ENCODE measurements at places on chromosomes 6 and 20.

DNA sequence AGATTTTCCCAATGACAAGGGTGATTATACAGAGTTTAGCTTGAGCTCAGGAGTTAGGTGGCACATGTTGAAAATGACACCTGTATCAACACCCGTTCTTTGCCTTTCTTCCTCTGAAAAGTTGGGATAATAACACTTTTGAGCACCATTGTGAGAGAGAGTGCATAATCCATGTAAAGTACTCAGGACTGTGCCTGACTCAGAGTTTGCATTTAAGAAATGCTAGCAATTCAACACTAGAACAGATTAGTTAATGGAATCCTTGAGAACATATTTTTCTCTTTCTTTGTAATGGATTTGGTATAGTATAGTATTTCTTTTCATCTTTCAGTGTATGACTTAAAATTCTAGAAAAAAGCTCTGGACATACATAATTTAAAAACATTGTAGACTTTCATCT lies 449.2 kb downstream of the GJA1 start:
- DNase-seq, result no peak

- DNase-seq, result no peak
These were observed 12.9 kb downstream of the TGM2 start for GRCh38 chr20:38152175-38152620.

DNA sequence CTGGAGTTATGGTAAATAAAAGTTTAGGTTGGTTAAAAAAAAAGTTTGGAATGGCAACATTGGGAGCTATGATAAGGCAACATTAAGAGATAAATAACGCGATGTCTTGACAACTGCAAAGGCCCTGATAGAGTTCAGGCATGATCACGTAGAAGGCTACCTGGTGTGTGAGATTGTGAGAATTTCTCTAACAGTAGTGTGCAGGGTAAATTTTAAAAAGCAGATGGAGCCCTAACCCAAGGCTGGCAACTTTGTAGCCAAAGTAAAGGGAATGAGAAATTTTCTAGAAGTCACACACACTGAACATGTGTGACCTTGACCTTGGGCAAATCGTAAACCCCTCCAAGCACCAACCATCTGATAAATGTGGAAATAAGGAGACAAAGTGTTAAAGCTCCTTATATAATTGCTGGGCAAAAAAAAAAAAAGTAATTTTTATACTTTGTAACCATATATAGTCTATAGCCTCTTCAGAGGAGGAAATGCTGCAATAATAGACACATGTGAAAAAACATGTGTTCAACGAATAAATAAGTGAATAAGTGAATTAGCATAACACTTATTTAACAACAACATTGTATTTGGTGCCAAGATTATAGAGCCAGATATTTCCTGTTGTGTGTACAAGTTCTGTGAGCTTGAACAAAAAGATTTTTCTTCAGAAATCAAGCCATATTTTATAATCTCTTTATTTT lies 18.2 kb downstream of the KCNQ5 start:
- DNase-seq, result no peak

DNA sequence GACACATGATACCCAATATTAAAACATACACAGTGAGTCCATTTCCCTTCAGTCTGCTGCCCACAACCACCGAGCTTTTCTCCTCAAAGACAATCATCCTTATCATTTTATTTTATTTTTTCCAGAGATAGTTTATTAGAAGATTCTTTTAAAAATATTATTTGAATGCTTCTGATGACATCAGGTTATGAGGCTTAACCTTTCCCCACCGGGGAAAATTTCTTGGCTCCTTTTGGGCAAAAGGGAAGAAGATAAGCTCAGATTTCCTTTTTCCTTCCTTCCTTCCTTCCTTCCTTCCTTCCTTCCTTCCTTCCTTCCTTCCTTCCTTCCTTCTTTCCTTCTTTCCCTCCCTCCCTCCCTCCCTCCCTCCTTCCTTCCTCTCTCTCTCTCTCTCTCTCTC lies 149.5 kb upstream of the CITED2 start:
- no peak for DNase-seq

GRCh38 chr6:4459032-4459431 lies 317.2 kb upstream of the CDYL start:
- DNase-seq, result no peak

DNA sequence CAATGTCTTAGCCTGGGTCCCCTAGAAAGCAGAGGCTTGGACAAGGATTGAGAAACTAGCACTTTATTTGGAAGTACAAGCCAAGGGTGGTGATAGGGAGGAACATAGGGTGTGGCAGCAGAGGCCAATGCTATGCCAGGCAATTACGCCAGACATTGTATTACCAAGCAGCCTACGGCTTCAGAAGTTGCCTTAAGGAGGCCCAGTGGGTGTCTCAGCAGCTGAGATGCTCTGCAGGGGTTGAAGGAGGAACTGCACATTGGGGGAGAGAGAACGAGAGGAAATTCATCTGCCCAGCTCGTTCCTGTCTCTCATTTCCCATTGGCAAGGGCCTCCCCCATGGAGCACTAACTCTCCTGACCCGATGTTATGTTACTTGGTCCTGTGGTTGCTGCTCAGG lies 859 bp downstream of the C20orf202 start:
- no peak for DNase-seq

DNA sequence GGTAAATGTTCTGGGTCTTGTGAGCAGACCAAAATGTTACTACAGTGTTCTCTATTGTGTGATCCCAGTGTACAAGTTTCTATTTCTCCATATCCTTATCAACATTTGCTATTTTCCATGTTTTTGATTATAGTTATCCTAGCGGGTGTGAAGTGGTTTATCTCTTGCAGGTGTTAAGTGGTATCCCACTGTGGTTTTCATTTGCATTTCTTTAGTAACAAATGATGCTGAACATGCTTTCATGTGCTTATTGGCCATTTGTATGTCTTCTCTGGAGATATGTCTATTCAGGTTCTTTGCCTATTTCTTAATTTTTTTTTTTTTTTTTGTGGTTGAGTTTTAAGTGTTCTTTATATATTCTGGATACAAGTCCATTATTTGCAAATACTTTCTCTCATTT lies 35.5 kb downstream of the NSFL1C start:
- no peak for DNase-seq

- DNase-seq, result no peak
These were observed 579.6 kb upstream of the MAP3K7 start for GRCh38 chr6:91166271-91167046.

- DNase-seq, result no peak
These were observed 326.5 kb upstream of the QKI start for GRCh38 chr6:163087981-163088380.

GRCh38 chr20:53859684-53860083 lies 210.7 kb downstream of the BCAS1 start:
- no peak for DNase-seq

DNA sequence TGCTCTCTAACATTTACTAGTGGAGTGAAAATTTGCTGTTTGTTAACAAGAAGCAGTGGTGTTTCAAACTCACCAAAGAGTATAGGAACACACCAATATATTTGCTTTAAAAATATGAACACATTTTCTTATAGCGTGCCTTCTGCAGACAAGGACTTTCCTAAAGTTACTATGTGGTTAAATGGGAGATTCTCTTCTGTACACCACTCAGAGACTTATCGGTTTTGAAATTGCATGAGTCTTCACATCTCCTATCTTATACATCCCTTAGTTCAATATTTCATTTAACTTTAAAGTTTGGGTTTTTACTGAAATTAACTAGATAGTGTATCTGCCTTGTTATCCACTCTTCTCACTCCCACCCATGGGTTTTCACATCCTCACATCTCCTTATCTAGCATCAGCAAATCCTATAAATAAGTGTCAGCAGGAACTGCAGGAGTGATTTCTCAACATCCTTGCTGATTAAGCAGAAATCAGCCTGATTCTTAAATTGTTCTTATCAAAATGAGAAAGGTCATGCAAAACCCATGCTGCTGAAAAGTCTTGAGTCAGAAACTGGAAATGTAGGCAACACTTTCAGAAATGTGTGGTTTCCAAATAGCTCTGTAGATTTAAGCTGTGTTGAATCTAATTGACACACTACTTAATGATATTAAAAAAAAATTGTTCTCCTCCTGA lies 1075.6 kb upstream of the GJE1 start:
- no peak for DNase-seq

- no peak for DNase-seq
These were observed 85.2 kb downstream of the FKBP5 start for GRCh38 chr6:35603326-35604202.

DNA sequence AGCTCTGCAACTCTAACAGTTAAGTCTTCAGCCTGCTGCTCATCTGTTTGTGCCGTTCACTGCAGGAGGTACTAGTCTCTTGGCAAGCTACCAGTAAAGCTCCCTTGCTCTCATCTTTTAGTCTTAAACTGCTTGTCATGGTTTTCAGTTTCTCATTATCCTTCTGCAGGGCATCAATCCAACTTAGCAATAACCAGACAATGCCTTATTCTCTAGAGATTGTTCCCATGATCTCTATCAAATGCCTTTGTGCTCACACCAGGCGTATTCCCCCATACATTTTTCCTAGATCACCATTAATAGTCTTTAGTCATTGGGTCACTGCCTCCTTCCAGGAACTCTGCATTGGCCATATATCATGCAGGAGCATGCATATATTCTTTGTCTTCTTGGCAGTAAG lies 171.3 kb downstream of the GRM1 start:
- no peak for DNase-seq

- no peak for DNase-seq
These were observed 72.7 kb downstream of the NFATC2 start for GRCh38 chr20:51469578-51470498.

DNA sequence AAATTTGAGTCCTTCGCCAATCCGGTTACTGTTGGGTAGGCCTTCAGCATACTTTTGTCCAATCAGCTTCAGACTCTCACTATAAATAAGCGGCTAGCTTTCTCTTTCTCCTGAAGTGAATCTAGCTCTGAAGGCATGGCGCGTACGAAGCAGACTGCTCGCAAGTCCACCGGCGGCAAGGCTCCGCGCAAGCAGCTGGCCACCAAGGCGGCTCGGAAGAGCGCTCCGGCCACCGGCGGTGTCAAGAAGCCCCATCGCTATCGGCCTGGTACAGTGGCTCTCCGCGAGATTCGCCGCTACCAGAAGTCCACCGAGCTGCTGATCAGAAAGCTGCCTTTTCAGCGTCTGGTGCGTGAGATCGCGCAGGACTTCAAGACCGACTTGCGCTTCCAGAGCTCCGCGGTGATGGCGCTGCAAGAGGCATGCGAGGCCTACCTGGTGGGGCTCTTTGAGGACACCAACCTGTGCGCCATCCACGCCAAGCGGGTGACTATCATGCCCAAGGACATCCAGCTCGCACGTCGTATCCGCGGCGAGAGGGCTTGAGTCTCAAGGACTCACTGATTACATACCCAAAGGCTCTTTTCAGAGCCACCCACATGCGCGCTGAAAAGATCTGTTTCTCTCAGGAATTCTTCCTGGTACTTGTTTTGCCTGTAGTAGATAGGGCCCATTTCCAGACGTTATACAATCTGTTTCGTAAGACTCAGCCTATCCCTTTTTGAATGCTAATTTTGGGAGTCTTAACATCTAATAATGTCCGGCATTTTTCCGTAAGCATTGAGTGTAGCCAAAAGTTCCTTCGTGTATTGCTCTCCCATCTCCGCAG lies 102.0 kb downstream of the OR2B2 start:
- peak; percentile 64 for DNase-seq

GRCh38 chr20:51994751-51995417 lies 192.6 kb upstream of the SALL4 start:
- no peak for DNase-seq

- no peak for DNase-seq
These were observed 1241.1 kb upstream of the EYS start for GRCh38 chr6:66948106-66948505.

- no peak for DNase-seq
These were observed 219.1 kb downstream of the ARID1B start for GRCh38 chr6:156996265-156996664.

- no peak for DNase-seq
These were observed 633.7 kb upstream of the EYS start for GRCh38 chr6:66340736-66341135.

DNA sequence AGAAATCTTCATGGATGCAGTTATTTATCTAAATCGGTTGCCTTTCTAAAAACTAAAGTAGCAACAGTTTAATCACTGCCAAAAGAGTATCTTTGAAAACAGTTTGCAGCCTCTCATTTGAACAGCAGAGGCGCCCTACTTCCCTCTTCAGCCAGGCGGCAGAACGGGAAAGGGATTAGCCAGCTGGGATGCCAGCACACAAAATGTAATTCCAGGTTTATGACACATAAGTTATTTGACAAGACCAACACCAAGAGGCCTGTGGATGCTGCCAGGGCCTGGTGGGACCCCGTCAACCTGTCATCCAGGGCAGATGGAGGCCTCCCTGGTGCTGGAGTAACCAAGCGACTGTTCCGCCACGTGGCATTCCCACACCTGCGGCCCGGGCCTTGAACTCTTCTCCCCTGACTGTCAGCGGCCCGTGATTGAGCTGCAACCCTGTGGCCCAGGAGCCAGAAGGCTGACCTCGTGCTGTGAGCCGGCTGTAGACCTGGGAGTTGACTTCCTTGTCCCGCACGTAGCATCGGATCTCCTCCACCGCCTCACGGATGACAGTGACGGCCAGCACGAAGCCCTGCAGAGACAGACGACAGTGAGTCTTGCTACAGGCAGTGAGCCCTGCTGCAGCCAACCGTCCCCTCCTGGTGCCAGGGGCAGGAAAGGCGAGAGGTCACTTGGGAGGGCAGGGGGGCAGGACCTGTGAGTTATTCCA lies 55.5 kb downstream of the ATP9A start:
- no peak for DNase-seq

DNA sequence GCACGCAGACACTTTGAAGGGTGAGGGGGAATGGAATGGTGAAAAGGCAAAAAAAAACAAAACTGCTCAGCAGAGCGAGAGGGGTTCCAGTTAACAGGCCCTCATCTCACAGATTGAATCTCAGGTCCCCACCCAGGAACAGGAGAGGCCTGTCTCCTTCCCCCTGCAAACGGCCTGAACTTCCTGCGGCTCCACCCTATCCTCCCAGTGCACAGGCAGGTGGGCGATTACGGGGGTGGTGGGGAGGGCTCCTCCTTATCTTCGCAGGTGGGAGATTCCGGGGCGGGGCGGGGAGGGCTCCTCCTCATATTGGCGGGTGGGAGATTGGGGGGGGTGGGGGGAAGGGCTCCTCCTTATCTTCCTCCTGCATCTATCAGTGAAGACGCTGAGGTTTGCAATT lies 129.0 kb downstream of the SOX4 start:
- DNase-seq, result no peak

GRCh38 chr6:56842686-56843475 lies 112.0 kb upstream of the BEND6 start:
- no peak for DNase-seq

DNA sequence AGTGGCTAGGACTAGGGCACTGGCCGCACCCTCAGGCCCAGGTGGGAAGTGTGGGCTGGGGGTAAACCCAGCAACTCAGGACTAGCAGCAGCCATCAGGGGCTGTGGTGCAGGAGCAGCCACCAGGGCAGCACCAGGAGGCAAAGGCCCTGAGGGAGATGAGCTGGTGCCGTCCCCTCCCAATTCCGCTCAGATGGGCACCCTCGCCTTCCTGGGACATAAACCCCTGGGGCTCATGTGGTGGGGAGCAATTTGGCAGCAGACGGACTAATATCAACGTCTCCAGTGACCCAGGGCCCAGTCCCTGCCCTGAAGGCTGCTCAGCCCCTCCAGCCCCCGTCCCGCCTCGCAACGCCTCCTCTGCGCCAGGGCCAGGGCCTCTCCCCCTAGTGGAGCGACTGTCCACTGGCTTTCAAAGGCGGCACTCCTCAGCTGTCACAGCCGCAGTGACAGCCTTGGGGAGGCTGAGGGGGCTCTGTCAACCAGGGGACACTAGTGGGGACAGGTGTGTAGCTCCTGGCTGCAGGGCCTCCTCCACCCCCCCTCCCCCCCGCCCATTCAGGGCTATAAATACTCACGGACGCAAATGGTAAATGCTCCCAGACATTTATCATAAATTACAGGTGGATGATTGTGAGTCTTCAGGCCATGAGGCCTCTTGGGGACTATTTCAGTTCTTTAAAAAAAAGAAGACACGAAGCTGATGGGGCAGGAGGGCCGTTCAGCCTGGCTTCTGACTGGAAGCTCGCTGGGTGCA lies 349.9 kb downstream of the ZFAND3 start:
- DNase-seq, result no peak

All from activated CD4-positive, CD25-positive, alpha-beta regulatory T cell treated with anti-CD3 and anti-CD28 coated beads, Interleukin-2, amount 50 U/mL, for 16 hours (primary cell).